Small intestine (tissue), 16 donors: ENCODE measurements at places on chromosomes 3 and 15.

GRCh38 chr3:194871864-194872668 lies 186.4 kb downstream of the FAM43A start:
- H3K36me3 ChIP-seq, result no peaks in the 10 kb centered on the region
- no peaks in the 10 kb centered on the region for H3K27me3 ChIP-seq
- H3K4me3 ChIP-seq, result no peak overlapping the region
- no peak overlapping the region for H3K27ac ChIP-seq

DNA sequence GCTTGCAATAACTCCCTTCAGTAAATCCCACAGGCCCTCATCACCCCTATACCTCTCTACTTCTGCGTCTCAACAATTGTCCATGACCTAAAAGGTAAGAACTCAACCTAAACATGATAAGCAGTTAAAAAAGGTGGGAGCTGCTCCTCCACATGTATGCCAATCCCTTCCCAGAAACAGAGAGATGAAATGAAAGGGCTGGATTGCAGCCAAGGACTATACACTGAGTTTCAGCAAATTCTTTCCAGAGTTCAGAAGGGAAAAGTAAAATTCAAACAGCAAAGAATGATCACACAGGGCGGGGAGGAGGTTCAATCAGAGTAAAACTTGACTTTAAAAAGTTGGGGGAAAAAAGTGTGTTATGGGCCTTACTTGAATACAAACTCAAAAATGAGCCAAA lies 27.5 kb downstream of the PLOD2 start:
- no peak for DNase-seq
- peaks cover 8% of the 10 kb centered on the region for H3K4me1 ChIP-seq
- no peaks in the 10 kb centered on the region for H3K27me3 ChIP-seq
- H3K4me3 ChIP-seq, result no peak overlapping the region
- no peaks in the 10 kb centered on the region for H3K36me3 ChIP-seq

DNA sequence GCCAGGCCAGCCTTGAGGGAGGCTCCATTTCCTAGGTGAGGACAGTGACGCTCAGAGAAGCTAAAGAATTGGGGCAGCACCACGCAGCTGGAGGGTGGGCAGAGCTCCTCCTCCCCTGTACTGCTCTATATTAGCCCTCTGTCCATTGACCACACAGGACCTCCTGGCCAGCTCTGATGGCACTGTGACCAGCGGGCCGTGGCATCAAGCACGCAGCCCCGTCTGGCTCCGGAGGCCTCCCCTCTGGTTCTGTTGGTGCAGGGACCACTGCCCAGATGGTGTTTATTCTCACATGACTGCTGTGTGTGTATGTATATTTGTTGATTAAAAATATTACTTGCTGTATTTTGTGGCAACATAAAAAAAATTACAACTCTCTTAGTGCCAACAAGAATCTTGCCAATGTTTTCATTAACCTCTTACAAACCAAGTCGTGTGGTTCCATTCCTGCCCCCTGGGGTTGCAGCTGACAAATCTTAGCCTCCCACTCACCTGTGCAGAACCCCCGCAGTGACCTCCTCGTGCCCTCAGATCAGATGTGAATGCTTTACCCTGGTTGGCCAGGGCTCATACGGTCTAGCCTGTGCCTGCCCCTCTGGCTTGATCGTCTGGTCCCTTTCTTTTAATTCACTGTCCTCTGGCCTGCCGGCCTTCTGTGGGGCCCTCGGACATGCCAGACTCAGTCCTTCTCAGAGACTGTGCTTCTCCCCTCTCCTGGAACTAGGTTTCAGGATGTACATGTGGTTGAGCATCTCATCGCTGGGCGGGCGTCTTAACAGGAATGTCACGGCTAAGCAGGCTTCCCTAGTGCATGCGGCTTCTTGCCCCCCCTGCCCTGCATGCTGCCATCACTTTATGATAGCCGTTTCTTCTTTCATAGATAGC lies 14.8 kb downstream of the CHCHD6 start:
- H3K27ac ChIP-seq, result no peak overlapping the region
- no peak overlapping the region for H3K4me3 ChIP-seq
- H3K4me1 ChIP-seq, result no peaks in the 10 kb centered on the region

- no peak for DNase-seq
- no peak overlapping the region for H3K27ac ChIP-seq
- no peaks in the 10 kb centered on the region for H3K27me3 ChIP-seq
- no peaks in the 10 kb centered on the region for H3K36me3 ChIP-seq
Observed at GRCh38 chr3:113270068-113270467, 58.7 kb downstream of the BOC start.

DNA sequence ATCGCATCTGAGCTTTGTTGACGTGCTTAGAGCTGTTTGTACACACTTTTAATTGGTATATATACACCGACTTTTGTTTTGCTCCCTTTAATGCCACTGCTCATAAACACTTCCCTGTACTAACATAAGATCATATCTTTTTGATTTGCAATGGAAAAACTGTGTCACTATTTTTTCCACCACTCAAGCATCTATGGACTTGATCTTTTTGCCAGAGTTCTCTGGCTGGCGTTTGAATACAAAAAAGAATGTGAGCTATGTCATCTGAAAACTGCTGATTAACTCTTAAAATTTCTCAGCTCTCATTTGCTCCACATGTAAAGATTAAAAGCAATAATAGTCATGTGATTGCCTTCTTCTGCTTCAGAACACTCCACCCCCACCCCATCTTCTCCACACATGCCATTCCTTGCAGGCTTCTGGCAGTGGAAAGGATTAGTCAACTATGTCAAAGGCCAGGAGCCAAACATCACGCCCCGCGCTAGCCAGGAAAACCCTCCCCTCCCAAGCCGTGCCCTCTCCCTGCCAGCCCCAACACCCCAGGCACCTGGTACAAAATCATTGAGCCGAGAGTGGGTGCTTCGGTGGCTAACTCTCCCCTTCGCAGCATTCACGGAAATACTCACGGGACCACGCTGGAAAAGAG lies 123.4 kb upstream of the MEF2A start:
- H3K27me3 ChIP-seq, result no peaks in the 10 kb centered on the region
- H3K4me1 ChIP-seq, result peaks cover 6% of the 10 kb centered on the region
- no peak overlapping the region for H3K4me3 ChIP-seq
- H3K36me3 ChIP-seq, result no peaks in the 10 kb centered on the region

GRCh38 chr15:101545548-101546505 lies 56.3 kb upstream of the PCSK6 start:
- H3K27me3 ChIP-seq, result no peaks in the 10 kb centered on the region
- no peak for DNase-seq
- H3K4me3 ChIP-seq, result no peak overlapping the region
- H3K4me1 ChIP-seq, result no peaks in the 10 kb centered on the region
- H3K27ac ChIP-seq, result no peak overlapping the region

DNA sequence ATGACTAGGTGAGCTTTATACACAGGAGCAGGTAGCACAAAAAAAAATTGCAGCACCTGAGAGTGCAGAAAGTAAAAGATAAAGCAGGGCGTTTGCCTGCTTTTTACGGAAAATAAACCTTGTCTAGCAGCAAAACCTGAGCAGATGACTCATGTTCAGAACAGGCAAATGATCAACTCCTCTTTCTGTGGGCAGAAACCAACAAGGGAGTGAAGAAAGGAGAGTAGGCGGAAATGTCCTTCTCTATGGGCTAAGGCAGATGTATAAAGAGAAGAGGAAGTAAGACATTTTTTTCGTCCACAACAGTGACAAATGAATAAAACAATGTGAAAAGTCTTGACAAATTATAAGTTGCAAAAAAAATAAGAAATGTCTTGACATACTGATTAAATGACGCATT lies 24.5 kb upstream of the GMNC start:
- no peaks in the 10 kb centered on the region for H3K36me3 ChIP-seq
- H3K4me3 ChIP-seq, result no peak overlapping the region
- DNase-seq, result peak; percentile 21

- peaks cover 6% of the 10 kb centered on the region for H3K36me3 ChIP-seq
- H3K27ac ChIP-seq, result no peak overlapping the region
- no peak for DNase-seq
- H3K27me3 ChIP-seq, result no peaks in the 10 kb centered on the region
- peaks cover 3% of the 10 kb centered on the region for H3K4me1 ChIP-seq
- no peak overlapping the region for H3K4me3 ChIP-seq
Observed at GRCh38 chr3:188792793-188793192, 379.0 kb upstream of the TPRG1 start.

DNA sequence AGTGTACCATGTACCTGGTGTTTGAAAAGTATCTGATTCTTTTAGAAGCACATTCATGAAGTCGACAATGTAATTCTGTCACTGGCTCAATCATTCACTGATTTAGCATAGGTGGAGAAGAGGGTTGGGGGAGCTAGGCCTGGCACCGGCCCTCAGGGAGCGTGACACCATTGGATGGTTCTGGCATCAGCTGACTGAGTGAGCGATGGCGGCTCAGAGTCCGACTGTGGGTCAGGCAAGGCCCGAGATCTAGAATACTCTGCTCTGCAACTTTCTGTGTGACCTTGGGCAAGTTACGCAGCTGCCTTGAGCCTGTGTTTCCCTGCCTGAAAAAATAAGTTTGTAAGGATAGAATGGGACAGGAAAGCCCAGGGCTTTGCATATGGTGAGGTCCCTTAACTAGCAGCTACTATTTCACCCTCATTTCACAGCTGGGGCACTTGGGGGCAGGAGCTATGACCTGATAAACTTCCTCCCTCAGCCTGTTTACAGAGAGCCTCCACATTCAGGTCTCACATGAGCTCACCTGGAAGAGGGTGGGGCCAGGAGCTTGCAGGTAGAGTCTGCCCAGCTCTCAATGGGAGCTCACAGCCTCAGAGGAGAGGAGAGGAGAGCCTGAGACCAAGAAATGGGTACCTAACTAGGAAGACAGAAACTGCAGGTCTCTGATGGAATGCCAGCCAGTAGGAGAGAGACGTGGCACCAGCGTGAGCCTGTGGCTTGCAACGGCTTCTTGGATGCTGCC lies 153.7 kb upstream of the TLE3 start:
- H3K4me3 ChIP-seq, result no peak overlapping the region
- peaks cover 24% of the 10 kb centered on the region for H3K4me1 ChIP-seq
- H3K36me3 ChIP-seq, result no peaks in the 10 kb centered on the region
- peaks cover 6% of the 10 kb centered on the region for H3K27me3 ChIP-seq
- DNase-seq, result peak; percentile 63

- no peaks in the 10 kb centered on the region for H3K36me3 ChIP-seq
- no peak overlapping the region for H3K4me3 ChIP-seq
- no peaks in the 10 kb centered on the region for H3K27me3 ChIP-seq
Observed at GRCh38 chr15:58340176-58340575, 91.6 kb upstream of the LIPC start.

DNA sequence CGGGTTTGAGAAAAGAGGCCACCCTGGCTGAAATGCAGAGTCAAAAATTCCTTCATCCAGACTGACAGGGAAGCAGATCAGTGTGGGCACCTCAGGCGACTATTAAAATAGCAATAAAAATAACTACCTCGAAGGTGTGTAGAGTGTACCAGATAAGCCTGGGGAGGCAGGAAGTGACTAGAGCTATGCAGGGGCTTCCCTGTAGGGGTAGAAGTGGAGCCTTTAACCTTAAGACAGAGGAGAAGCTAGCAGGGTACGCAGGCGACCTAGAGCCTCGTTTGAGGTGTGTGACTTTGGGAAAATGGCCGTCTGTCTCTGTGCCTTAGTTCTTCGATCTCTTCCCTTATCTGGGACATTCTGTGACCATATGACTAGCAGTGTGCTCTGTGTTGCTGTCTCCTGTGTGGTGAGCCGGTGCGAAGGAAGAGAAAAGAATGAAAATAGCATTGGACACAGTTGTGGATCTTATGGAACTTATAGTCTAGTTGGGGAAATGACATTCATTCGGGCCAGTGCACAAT lies 17.6 kb downstream of the BHLHE40 start:
- no peak overlapping the region for H3K27ac ChIP-seq
- H3K27me3 ChIP-seq, result no peaks in the 10 kb centered on the region
- no peak for DNase-seq
- H3K36me3 ChIP-seq, result no peaks in the 10 kb centered on the region
